Midbrain (tissue), 1 donor: ENCODE measurements at places on chromosomes 11 and 22.

DNA sequence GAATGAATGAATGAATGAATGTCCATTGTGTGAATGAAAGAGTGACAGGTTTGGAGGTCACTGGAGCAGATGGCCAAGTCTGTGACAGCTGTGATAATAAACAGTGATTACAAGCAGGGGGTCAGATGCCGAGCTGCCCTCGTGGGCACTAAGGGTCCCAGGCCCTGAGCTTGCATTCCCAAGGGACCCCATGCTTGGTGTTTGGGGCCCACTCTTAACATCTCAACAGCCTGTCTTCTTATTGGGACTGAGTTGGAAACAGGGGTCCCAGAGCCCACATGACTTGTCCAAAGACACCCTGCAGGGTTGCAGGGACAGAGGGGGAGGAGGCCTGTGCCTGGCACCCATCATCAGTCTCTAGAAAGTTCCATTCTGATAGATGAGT is 12.0 kb upstream of the ANO1 start:
- DNase-seq, result no peak

DNA sequence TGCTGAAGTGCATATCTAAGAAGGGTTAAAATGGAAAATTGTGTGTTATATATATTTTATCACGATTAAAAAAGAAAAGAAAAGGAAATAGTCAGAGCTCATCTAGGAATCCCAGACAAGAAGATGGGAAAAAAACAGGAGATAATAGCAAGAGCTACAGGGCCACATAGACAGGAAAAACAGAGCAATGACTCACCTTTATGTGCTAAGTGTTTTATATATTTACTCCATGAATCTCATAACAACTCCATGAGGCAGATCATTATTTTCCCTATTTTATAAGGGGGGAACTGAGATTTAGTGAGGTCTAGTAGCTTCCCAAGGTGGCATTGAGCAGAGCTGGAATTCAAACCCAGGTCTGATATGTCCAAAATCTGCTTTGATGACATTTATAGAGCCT is 18.1 kb upstream of the ELF5 start:
- DNase-seq, result no peak

DNA sequence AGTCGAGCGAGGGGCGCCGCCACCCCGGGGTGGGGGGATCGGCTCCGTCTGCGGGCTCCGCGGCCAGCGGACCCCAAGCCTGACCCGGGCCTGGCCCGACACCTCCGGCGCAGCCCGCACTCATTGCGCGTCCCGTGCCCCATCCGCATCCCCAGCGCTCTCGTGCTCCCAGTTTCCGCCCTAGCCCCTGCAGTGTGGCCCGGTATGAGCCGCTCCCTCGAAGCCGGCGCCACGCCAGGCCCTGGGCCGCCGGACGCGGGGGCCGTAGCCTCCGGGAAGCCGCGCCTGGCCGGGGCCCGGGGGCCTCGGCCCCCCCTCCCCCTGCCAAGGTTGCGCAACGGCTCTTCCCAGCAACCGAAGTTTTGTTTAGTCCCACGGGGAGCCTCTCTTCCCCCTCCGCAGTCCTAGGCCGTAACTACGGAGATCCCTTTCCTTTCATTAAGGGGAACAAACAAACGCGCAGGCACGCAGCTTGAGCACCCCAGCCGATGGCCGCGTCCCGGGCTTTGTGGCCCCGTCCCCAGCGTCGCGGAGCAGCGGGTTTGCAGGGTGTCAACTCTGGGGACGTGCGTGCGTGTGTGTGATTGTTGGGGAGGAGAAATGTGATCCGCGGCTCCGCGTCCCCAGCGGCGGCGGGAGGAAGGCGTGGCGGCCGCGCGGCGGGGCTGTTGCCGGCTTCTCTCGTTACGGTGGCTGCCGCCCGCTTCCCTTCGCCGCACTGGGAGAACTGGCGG is 883 bp downstream of the HIPK3 start:
- peak; percentile 86 for DNase-seq

- DNase-seq, result no peak
Measured at GRCh38 chr22:42261296-42261695, 9.2 kb downstream of the TCF20 start.

DNA sequence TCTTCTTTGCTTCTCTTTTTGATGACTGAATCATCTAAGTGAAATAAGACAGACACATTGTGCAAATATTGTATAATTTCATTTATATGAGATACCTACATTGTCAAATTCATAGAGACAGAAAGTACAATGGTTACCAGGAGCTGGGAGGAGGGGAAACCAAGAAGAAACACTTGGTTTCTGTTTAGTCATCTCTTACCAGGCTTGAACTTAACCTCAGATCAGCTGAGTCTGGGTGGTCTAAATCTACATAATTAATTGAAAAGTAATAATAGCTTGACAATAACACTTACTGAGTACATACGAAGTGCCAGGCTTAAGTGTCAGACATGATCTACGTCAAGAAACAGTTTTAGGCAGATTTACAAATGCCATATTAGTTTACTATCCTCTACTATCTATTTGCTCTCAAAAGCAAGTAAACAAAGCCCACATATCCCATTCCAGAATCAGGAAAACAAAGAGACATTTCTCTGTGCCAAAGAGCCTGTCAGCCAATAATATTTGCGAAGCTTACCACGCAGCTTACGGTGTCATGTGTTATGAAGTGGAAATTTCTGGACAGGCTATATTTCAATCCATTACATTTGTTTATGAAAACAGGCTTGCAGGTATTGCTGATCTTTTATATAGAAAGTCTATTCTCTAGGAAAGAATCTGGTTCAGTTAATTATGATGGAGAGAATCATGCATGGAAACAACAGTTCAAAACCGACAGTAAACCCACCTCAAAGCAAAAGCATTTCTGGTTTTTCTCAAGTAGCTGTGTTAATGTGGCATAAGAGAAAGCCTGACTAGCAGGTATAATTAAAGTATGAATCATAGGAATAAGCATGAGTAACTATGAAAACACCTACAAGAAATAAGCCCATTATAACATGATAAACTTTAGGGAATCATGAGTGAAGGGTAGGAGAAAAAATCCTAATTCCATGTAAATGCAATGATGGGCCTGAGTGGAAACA is 2.7 kb upstream of the ARHGAP42 start:
- no peak for DNase-seq

DNA sequence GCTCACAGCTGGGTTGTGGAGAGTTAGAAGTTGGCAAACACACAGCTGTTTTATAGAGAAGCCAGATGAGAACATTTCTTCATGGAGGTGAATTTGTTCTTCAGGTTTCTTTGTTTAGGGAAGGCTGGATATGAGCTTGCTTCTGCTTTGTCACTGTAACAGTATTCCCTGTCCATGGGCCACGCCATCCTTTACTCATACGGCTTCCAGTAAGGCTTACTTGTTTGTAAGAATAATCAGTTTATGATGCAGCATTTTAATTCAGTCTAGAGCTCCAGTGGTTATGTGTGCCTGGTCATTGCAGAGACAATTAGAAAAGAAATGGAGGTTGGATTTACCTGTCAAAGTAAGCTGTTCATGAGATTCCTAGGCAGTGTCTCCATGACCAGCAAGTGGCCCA is 131.8 kb downstream of the TRIM44 start:
- DNase-seq, result no peak

DNA sequence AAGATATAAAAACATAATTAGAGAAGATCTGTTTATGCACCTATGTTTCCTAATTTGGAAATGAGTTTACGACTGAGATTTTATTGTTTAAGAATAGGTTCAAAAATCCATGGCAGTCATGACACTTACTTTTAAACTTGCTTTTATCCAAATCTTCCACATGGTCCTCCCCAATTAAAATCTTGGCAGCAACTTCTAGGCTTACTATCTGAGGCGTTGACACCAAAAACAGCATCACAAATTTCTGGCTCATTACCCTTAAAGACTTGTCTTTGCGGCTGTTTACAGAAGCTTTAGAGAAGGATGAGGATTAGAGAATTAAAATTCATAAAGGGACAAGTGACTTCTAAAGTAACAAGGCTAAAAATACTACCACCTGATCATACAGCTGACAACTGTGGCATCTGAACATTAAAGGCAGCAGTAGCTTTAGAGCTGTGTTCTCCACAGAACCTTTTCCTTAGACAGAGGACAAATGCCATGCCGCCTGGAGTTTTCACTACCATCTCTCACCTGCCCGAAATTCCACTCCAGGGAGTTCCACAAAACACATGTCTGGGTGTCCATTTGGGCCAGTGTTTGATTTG is 6.4 kb downstream of the E2F8 start:
- no peak for DNase-seq

DNA sequence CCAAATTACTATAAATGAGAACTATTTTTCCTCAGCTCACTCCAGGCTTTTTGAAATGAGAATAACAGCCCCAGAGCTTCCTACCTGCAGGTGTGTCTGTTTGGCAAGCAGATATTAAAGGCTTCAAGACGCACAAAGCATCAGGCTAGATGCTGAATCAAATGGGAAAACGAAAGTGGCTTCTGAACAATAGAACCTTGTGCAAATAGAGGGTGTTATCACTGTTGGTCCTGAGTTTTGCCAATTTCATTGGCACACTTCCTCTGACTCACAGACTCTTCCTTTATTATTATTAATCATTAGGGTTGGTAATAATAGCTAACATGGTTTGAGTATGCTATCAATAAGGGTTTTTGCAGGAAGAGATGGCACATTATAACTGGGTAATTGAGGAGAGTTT is 13.4 kb downstream of the SYT13 start:
- DNase-seq, result no peak

DNA sequence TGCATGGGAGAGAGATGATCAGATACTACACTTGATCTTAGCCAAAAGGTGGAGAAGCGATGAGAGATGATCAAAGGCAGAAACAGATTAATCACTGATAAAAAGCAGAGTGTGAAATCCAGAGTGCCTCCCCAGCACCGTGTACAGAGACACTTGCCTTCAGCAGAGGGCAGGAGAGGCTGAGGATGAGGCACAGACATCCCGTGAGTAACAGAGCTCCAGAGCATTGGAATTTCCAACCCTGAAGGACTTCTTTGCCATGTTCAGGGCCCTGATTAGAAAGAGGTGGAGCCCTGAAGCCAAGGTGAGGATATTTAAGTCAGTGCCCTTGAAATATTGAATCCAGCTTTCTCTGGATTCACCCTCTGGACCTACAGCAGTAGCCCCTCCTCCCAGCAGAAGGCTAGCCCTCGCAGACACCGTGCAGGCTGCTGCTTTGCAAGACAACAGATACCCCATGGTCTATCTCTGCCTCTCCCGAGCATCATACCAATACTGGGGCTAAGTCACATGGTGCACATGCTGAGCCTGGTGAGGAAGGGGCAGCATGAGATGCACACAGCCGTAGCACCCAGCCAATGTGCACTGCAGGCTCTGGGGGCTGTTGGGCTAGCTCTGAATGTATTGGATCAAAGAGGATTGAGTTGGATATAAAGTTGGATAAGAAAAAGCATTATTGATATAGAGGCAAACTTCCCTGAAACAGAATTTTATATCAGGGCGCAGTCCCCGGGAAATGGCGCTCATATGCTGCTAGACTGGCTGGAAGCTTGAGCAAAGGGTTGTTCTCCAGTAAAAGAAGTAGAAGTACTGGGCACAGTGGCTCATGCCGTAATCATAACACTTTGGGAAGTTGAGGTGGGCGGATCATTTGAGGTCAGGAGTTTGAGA is 200.3 kb upstream of the B3GAT1 start:
- DNase-seq, result no peak

- DNase-seq, result no peak
Measured at GRCh38 chr11:123469586-123469985, 39.5 kb downstream of the GRAMD1B start.

DNA sequence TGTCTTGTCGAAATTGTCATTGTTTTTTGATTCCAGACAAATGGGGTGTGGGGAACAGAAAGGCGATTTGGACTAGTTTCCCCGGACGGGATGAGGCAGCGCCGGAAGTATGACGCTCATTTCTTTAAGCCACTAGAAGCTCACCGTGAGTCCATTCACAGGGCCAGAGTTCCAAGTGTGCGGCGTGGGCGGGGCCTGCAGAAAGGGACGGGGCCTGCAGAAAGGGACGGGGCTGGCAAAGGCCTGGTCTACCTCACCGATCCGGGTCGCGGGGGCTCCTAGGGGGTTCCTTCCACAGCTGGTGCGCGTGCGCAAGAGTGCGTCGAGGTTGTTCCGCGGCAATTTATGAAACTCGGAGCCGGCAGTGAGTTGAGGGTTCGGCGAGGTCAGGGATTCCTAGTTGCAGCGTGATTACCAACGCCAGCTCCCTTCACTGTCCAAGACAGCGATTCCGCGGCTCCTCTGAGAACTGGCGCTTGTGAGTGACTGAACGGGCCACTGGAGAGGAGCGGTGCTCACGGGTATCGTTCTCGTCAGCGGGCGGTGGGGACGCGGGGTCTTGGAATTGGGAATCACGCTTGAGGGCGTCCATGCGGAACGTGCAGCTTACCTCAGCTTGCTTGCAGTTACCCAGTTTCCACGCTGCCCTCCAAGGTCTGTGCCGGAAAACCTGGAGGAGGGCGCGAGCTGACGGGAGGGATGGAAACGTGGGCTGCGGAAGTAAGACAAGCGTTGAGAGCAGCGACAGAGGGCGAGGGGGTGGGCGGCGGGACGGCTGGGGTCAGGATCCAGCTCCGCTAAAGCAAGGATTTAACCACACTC is at the start of gene ZNF215:
Gene ZNF215, plus strand, starts transcription at position 219 of the 822 bp plus-strand sequence. CDS start 5,847 bp downstream, outside the sequence.
- DNase-seq, result peak; percentile 6

DNA sequence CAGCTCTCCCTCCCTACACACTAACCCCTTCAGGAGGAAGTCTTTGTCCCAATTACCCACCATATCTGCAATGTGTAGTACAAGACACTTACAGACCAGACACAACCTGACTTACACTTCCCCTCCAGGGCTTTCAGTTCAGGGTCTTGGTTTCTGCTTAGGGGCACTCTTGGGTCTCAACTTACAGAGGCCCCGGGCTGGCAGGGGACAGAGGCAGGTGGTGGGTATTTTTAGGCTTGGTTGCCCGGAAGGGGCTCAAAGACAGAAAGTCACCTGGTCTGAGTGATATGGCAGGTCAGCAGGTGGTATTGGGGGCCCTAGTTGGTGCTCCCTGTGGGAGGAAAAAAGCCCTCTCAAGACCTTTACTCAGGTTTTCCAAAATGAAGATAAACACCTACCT is 3.4 kb upstream of the TMEM184B start:
- DNase-seq, result no peak

GRCh38 chr11:120324932-120325810 is at the start of gene TLCD5:
Gene TLCD5 (plus strand): TSS chr11:120325299. CDS start chr11:120327442, 2,143 bp downstream.
- peak; percentile 40 for DNase-seq

GRCh38 chr22:32994898-32995297 is 63.3 kb downstream of the SYN3 start:
- DNase-seq, result peak; percentile 62

- DNase-seq, result no peak
Measured at GRCh38 chr11:116948391-116948790, 111.0 kb upstream of the APOA1 start.

- DNase-seq, result no peak
Measured at GRCh38 chr11:80365980-80366379, 925.1 kb upstream of the TENM4 start.
